ENCODE measurements at places on chromosomes 12 and 14. TPM values are rescaled to one million over a fixed set of nuclear protein-coding genes. Genes with fewer than 3 reads are reported as not detected.

VDR gene
- 3.5 TPM for total RNA-seq

SPTSSA gene
- total RNA-seq = 43.6 TPM

SPX gene
- total RNA-seq = 4.0 TPM

LRFN5 gene
- not detected for total RNA-seq

CLEC4D gene
- total RNA-seq = not detected

MYL2 gene
- 1.3 TPM for total RNA-seq

INSM2 gene
- total RNA-seq = 0.05 TPM

PPP1R36 gene
- 0.19 TPM for total RNA-seq

C14orf132 gene
- 6.0 TPM for total RNA-seq

GLT8D2 gene
- 0.23 TPM for total RNA-seq

CLIP1 gene
- 30.6 TPM for total RNA-seq

SEC23A gene
- 65.9 TPM for total RNA-seq

TAS2R14 gene
- 0.44 TPM for total RNA-seq

TAS2R19 gene
- not detected for total RNA-seq

CD163 gene
- total RNA-seq = 0.06 TPM

AQP5 gene
- not detected for total RNA-seq

RNF31 gene
- 33.7 TPM for total RNA-seq

RNASE7 gene
- not detected for total RNA-seq

SERPINA9 gene
- not detected for total RNA-seq

KRT6A gene
- 13.0 TPM for total RNA-seq

SIX4 gene
- 1.9 TPM for total RNA-seq

MFAP5 gene
- total RNA-seq = 0.07 TPM

IRAK3 gene
- total RNA-seq = 1.4 TPM

GPX2 gene
- 236 TPM for total RNA-seq

PDZRN4 gene
- total RNA-seq = not detected

PPM1H gene
- total RNA-seq = 6.2 TPM

MAP3K9 gene
- 5.6 TPM for total RNA-seq

AMDHD1 gene
- 2.3 TPM for total RNA-seq

RAB5B gene
- 33.8 TPM for total RNA-seq

KLRD1 gene
- not detected for total RNA-seq

C12orf50 gene
- not detected for total RNA-seq

AHNAK2 gene
- 188 TPM for total RNA-seq
